ENCODE measurements at places on chromosomes 12 and 14.

DNA sequence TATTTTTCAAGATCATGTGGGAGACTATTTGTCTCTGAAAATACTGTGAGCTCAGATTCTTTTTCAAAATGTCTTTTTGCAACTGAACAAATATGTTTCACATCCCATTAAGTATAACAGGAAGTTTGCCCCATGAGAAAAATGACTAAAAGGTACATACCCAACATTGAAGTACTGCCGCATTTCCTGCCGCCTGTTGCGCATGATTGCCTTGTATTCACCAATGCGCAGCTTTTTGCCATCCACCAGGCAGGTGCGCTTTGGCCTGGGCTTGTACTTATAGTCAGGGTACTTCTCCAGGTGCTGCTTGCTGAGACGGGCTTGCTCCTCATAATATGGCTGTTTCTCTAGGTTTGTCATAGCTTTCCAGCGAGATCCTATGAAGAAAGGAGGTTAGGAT is 413.2 kb downstream of the SOX5 start:
- no peak for DNase-seq

DNA sequence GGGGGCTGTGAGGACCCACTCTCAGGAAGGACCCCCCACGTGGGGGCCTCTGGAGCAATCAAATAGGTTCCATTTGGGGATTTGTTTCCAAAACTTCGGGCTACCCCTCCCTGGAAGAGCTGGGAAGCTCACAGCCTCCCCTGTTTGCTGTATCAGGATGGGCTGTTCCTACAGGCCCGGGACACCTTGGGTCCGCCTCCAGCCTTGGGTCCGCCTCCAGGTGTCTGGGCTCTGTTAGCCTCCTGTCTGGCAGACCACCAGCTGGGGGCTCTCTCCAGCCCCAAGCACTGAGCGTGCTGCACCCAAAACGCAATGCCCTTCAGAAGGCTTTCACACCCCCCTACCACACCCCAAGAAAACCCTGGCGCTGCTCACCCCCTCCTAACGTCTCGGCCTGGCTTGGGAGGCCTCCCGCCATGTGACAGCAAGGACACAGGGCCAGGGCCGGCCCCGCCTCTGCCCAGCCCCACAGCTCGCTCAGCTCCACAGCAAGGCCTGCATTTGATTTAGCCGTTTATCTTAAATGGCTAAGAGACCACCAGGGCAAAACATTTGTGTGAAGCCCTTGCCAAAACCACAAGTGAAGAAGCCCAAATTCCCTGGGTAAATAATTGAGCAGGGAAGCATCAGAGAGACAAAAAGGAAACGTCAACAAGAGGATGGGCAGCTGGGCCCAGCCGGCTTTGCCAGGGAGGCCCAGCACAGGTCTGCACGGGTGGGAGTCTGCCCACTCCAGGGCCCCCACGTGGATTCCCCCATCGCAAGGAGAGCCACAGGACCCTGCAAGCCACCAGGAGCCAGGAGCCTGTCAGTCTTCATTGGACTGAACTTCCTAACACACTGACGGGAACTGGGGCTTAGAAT is 39.9 kb downstream of the BCL11B start:
- peak; percentile 39 for DNase-seq

DNA sequence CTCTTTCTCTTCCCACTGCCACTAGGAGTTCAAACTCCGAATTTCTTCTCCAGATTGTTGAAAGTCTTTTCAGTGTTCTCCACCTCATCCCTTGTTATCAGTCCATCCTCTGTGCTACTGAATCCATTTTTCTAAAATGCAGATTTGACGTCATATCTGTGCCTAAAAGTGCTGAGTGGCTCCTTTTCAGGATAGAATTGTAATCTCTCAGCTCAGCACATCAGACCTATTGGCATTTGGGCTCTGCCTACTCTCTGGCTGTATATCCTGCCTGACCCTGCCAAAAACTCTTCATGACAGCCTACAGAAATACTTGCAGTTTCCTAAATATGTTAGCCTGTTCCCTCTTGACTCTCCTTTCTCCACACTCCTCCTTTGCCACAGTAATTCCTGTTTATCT is 1.1 kb upstream of the RABGGTA start:
- DNase-seq = no peak

DNA sequence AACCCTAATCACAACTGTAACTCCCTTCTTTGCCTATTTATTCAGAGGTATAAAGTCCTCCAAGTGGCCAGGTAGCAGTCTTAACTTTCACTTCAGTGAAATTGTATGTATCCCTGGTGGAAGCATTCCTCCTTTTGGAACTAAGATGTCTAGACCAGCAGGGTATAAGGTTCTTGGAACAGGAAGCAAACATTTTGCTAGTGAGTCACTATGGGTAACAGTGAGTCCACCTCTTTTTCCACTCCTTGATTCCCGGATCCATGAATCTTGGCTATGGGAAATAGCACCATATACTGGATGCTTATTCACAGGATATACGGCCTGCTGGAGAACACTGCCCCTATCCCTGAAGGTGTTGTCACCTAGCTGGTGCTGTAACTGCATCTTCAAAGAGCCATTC is 80.2 kb downstream of the KCNA5 start:
- DNase-seq = peak; percentile 46

- no peak for DNase-seq
Observed at GRCh38 chr12:120347766-120348165, 20.2 kb upstream of the PLA2G1B start.

DNA sequence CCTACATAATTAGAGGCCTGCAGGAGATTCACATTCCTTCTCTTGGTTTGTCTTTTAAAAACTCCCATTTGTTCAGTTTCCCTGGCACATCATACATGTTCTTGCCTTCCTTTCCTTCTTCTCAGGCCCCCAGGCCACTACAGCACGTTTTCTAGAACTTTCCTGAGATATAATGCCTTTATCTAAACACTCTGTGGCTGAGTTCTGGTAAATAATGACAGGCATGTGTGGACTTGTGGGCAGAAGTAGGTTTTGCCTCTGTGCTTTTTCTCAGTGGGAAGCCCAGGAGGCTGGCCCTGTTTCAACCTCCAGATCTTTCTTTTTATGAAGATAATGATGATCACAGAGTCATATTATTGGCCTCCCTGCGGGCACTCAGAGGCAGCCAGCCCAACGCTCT is 117.2 kb downstream of the TMX1 start:
- DNase-seq = peak; percentile 41

- no peak for DNase-seq
Observed at GRCh38 chr14:92677955-92678354, 70.5 kb downstream of the LGMN start.
